Stimulated activated CD4-positive, alpha-beta T cell treated with anti-CD3 and anti-CD28 coated beads, Interleukin-1b, Interleukin-23, amount 100 ng/mL, for 4 hours (primary cell): ENCODE measurements at places on chromosomes 16 and 17.

GRCh38 chr16:56684256-56684925, 2.1 kb downstream of the MT1X start:
- no peak for DNase-seq

GRCh38 chr16:9151074-9151473, 59.6 kb downstream of the HAPSTR1 start:
- DNase-seq = no peak

- DNase-seq = no peak
These were observed 27.7 kb upstream of the ERCC4 start for GRCh38 chr16:13892301-13892700.

DNA sequence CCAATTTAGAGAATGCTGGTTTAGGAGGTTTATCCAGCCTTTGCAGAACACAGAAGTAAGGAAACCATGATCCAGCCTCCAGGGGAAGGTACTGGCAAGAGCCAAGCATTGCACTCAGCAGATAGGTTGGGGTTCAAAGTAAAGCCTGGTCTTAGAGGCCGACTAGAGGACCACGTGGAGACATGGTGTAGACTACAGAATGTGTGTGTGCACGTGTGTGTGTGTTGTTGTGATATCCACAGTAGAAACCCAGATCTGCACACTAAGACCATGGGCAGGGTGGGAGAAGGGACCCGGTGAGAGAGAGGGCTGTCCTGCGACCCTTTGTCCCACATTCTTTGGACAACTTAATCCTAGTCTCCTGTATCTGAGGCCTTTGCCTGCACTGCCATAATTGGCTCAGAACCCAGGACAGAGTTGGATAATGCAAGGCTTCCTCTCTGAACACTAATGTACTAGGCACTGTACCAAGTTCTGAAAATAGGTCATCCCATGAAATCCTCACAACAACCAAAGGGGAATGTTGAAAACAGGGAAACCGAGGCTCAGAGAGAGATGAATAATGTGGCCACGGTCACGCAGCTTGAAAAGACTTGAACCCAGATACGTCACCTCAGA, 325.1 kb upstream of the HSBP1 start:
- DNase-seq = no peak

DNA sequence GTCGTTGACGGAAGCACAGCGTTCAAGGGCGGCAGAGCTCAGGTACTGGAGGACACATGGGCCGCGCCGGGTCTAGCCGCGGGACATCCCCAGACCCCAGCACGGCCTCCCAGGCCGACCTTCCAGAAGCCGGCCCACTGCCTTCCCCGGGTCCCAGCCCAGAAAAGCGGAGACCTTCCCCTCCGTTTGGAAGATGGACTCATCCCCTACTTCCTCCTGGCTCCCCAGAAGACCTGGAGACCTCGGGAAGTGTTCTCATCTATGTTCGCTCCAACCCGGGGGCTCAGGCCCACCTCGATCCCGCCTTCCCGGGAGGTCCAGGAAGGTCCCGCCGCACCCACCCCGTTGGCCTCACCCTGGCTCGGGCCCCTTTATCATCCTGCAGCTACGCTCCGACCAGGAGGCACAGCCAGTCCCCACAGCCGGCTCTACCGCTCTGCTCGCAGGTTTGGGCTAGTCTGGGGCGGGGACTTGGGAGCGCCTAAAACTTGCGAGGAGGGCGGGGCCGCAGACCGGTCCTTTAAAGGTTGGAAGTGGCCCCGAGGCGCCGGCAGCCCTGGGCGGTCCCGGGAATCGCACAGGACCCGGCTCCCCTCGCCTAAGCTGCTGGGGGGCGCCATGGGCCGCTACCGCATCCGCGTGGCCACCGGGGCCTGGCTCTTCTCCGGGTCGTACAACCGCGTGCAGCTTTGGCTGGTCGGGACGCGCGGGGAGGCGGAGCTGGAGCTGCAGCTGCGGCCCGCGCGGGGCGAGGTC, at the start of gene ALOX12:
TSS of gene ALOX12 (plus strand) at position 550 of the 756 bp plus-strand sequence. CDS start at position 619, 69 bp downstream.
- DNase-seq = no peak

- DNase-seq = no peak
These were observed 2.2 kb upstream of the MAP2K6 start for GRCh38 chr17:69412251-69412671.

DNA sequence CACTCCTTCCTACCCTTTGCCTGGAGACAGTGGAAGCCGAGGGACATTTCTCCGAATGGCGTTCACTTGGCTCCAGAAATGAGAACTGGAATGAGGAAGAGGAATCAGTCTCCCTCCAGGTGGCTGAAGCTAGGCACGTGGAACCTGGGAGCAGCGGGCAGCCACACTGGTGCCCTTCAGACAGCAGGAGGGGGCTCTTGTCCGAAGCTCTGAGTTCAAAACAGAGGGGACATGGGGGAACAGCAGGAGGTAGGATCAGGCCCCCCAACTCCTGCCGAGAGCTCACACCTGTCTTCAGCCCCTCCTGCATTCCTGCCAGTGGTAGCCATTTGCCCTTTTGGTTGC, 41.5 kb downstream of the TMEM235 start:
- DNase-seq = no peak

- no peak for DNase-seq
These were observed 9.7 kb downstream of the RPUSD1 start for GRCh38 chr16:778447-778846.

- no peak for DNase-seq
These were observed 6.7 kb upstream of the C17orf107 start for GRCh38 chr17:4892499-4893221.

- DNase-seq = no peak
These were observed 59.9 kb upstream of the DLX4 start for GRCh38 chr17:49908782-49909714.

DNA sequence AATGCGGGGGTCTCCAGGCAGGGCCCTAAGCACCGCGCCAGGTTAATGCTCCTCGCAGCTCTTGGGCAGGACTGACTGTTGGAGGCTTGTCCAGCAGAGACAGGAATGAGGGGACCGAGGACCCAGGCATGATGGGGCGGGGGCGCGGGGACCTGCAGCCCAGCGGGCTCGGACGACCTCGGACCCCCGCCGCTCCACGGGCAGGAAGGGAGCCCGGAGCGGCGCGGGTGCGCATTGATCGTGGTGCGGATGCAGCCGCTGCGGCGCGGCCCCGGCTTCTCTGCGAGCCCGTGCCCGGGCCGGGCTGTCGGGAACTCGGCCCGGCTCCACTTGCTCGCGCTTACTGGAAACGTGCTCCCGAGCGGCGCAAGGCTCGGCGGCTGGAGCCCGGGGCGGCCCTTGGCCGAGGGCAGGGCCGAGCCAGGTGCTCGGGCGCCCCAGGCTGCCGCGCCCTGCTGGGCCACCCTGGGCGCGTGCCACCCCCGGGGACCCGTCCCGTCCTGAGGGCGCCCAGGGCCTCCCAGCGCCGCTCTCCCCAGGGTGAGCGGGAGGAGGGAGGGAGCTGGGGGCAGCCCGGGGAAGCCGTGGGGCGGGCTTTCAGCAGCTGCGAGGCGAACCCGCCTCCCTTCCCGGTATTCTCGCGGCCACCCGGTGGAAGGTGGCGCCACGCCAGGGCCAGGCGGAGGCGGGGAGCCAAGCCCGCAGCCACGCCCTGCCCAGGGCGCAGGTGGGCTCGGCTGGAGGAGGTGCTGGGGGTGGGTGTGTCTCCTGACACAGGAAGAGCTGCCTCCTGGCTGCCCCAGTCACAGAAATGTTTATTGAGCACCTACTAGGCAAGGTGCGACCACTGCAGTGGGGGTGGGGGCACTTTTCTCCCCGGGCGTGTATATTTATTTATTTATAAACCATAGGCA, 45.9 kb downstream of the SOCS3 start:
- peak; percentile 64 for DNase-seq

- no peak for DNase-seq
These were observed 40.4 kb upstream of the SLFN13 start for GRCh38 chr17:35488991-35489390.

GRCh38 chr17:34503528-34504195, 75.7 kb upstream of the TMEM132E start:
- DNase-seq = no peak

GRCh38 chr16:66223176-66223780, 143.2 kb upstream of the CDH5 start:
- no peak for DNase-seq

DNA sequence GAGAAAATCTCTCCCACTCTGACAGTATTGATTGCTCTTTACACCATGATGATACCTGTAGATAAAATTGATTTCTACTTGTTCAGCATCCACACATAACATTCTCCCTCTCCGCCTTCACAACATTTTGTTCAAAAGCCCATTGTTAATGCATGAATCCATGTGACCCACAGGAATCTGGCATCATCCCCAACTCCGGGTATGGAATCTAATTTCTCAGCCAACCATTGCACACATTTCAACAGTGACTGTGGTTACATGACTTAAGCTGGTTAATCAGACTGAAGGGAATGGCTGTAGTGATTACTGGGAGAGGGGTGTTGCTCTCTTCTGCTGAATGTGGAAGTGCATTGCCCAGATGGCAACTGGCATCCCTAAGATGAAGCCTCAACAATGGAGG, 161.4 kb upstream of the C16orf82 start:
- no peak for DNase-seq

DNA sequence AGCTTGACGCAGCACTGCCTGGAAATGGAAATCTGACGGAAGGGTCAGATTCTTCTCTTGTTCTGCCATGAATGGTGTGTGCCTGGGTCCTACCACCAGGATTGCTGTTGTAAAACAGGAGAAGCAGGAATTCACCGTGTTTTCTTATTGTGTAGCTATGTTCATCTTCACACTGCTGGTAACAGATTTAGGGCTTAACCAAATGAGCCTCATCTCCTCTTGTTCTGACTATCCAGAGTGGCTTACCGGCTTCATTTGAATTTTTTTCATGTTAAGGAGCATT, 97.3 kb upstream of the CHMP6 start:
- DNase-seq = no peak

DNA sequence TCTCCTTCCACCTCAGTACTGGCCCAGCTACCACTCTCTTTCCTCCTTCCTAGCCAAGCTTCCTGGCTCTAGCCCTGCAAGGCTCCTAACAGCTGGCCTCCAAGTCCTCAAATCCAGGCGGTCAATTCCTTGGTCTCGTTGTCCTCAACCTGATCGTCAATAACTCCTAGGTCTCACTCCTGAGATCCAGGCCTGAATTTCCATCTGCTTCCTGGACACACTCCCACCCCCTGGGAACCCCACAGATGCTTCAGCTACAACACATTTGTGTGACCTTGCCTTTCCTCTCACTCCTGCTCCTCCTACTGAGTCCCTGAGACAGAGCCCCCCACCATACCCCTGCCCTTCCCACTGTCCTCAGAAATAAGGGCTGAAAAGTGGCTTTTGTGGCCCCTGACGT, 2.3 kb downstream of the ENKD1 start:
- DNase-seq = no peak

- DNase-seq = no peak
These were observed 170.5 kb downstream of the TANC2 start for GRCh38 chr17:63136369-63137012.

DNA sequence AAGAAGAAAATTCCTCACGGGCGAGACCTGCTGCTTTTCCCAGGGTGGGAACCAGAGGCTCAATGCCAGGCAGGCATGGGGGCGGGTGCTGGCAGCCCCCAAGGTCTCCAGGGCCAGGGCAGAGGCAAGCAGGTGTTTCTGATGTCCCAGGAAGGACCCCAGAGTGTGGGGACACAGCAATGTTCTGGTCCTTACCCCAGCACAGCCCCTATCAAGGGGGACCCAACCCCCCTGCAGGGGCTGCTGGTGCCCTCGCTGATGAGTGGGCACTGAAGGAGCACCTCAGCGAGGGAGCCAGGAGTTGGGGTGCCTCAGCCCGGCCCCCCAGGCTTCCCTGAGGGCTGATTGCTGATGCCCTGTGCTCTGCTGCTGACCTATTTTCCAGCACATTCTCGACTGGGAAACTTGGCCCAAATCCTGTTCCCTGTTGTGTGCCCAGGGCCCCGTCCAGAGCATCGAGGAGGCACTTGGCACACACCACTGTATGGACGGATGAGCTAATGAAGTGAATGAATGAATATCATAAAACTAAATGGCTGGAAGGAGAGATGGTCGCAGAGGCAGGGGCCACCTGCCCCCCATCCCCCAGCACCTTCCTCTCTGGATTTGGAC, 2.8 kb downstream of the DBNDD1 start:
- DNase-seq = no peak

DNA sequence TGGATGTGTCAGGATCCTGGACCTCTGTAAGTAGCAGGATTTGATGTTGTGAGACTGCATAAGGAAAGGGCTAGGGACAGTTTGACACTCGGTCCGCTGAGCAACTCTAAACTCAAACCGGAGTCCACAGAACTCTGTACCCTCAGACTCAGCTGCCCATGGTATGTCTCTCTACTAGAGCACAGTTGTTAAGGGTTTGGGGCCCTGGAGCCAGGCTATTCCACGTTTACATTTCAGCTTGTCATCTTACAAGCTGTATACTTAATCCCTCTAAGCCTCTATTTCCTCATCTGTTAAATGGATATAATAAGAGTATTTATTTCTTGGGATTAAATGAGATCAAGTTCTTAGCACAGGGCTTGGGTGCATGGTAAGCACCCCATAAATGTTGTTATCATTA, 27.9 kb downstream of the HOXB1 start:
- no peak for DNase-seq

DNA sequence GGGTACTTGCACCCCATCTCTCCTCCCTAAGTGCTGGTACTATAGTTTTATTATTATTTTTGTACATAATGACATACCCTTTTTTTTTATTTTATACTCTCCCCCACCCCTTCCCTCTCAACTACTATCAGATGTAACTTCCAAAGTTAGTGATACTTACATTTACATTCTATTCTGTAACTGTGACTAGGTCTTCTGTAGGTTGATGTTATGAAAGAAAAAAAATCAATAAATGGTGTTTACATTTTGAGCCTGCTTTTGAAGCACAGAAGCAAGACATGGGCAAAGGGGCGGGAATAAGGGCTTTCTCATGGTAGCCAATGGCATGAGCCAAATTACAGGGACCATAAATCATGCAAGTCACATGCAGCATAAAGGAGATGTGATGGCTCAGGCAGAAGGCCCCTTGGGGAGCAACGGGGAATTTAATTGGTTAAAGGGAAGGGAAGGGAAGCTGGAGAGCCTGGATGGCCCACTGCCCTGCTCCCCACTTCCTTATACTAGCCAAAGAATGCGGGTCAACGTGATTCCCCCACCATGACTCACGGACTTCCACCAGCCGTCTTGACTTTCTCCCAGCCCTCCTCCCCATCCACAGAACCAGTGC, 2.4 kb upstream of the ACSF2 start:
- DNase-seq = no peak

- DNase-seq = no peak
These were observed 50.1 kb downstream of the XPO6 start for GRCh38 chr16:28161626-28162025.

GRCh38 chr17:44331249-44331760, 6.7 kb upstream of the SLC25A39 start:
- DNase-seq = peak; percentile 70

DNA sequence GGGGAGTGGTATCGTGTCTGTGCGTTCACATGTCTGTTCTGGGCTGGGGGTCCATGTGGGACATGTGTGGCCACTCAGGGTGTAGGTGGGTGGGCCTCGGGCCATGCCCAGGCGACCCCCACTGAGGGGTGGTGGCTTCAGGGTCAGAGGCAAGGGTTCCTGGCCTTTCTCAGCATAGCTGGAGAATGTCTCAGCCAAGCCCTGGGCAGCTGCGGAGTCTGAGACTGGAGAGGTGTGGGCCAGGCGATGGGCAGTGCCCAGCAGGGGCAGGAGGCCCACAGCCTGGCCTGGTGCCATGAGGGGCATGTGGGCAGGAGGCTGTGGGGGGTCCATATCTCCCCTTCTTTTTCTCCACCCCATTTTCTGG, 1.2 kb downstream of the FSCN2 start:
- no peak for DNase-seq

- no peak for DNase-seq
These were observed 36.4 kb upstream of the ARHGAP17 start for GRCh38 chr16:25051406-25052150.
